Activated T-cell treated with anti-CD3 and anti-CD28 coated beads, Interleukin-2, amount 50 U/mL, for 48 hours (primary cell): ENCODE measurements at places on chromosomes 6 and 20.

GRCh38 chr20:58892141-58892931 is 39.8 kb downstream of the GNAS start:
- peak; percentile 82 for DNase-seq

- no peak for DNase-seq
Measured at GRCh38 chr6:45535933-45536332, 158.2 kb upstream of the SUPT3H start.

GRCh38 chr6:139187489-139187888 is 52.6 kb downstream of the HECA start:
- no peak for DNase-seq

DNA sequence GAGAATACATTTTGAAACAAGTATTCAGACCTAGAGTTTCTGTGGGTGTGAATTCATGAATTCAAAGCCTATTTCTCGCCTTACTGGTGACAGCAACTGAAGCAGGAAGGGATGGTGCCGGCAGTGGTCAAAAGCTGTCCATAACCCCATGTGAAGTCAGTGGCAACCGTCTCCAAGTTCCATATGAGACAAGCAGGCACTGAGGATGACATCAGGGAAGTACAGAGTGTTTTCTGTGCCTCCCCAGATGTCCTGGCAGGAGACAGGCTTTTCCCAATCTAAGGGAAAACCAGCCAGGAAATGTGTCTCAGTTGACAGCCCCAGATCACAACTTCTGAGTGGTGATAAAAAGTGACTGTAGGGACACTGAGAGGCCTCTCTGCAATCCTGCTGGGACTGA is 66.6 kb downstream of the HIVEP2 start:
- DNase-seq, result no peak

DNA sequence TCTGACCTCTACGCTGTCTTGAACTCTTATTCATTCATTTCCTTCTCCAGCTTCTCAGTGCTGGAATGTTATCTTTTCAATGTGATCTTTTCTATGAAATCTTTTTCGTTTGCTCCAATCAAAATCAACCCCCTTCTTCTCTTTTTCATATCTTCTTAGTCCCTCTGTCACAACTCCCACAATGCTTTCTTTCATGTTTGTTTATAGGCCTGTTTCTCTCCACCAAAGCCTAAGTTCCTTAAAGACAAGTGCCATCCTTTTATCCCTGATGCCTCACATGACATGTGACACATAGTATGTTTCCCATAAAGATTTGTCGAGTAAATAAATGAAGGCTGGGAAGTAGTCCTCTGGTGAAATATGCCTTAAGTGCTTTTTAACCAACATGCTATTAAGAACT is 38.1 kb downstream of the CRYBG1 start:
- DNase-seq, result no peak

- no peak for DNase-seq
Measured at GRCh38 chr6:43940393-43941087, 170.5 kb downstream of the VEGFA start.

- DNase-seq, result no peak
Measured at GRCh38 chr6:17971128-17972073, 16.0 kb downstream of the KIF13A start.

GRCh38 chr6:133610227-133610840 is 278.6 kb upstream of the TCF21 start:
- no peak for DNase-seq

DNA sequence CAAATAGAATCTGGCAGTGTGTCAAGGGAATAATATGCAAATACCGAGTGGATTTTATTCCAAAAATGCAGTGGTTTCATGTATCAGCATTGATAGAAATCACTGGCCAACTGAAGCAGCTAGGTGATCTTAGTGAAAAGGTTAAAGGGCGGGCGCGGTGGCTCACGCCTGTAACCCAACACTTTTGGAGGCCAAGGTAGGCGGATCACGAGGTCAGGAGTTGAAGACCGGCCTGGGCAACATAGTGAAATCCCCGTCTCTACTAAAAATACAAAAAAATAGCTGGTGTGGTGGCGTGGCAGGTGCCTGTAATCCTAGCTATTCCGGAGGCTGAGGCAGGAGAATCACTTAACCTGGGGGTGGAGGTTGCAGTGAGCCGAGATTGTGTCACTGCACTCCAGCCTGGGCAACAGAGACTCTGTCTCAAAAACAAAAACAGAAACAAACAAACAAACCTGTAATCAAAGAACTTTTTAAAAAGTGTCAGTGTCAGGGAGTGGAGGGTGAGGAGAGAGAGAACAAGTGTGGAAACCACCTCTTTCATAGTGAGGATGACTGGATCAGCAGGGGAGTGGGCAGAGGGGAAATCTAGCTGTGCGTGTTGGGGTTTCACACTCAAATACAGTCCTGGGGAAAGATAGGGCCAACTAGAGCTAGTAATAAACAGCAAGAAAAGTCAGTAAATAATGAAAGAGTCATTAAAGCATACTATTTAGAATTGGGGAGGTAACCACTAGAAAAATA is 57.1 kb downstream of the CDS2 start:
- DNase-seq, result no peak

GRCh38 chr6:79223611-79224404 is 10.7 kb downstream of the HMGN3 start:
- DNase-seq, result no peak

DNA sequence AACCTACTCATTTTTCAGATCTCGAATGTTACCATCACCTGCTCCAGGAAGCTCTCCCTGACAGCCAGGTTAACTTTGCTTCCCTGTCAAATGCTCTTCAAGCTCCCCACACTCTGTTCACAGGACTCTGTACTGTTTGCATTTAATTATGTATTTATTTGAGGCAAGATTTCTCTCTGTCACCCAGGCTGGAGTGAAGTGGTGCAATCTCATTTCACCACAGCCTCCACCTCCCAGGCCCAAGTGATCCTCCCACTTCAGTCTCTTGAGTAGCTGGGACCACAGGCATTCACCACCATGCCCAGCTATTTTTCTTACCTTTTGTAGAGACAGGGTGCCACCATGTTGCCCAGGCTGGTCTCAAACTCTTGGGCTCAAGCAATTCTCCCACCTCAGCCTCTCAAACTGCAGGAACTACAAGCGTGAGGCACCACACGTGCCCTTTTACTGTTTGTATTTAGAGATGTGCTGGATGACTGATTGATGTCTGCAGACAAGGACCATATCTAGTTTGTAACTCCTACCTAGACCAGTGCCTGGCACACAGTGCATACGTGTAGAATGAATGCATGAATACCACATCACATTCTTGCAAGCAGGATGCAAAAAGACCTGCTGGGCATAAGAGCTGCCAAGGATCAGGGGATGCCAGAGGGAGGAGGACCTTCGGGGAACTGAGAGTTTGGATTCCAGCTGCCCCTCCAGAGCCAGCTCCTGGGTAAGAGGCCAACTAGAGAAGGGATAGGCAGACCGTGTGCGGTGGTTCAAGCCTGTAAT is 15.6 kb upstream of the CBFA2T2 start:
- no peak for DNase-seq

DNA sequence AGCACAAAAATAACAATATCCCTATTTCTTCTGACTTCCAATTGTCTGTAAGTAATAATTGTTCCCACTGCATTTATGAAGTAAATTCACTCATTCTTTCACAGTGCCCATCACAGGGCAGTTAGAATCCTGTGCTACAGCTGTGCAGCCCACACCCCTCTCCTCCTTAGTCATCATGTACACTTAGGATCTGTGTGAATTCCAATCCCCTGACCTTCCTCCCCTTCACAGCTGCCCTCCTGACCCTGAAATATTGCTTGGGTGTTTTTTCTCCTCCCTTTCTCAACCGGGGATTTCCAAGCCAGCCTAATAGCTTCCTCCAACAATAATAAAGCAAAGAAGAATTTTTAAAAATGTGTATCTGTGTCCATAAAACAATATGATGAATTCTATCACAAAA is 91.5 kb upstream of the BEND6 start:
- DNase-seq, result no peak

GRCh38 chr6:120569714-120570113 is 764.6 kb downstream of the TBC1D32 start:
- no peak for DNase-seq

DNA sequence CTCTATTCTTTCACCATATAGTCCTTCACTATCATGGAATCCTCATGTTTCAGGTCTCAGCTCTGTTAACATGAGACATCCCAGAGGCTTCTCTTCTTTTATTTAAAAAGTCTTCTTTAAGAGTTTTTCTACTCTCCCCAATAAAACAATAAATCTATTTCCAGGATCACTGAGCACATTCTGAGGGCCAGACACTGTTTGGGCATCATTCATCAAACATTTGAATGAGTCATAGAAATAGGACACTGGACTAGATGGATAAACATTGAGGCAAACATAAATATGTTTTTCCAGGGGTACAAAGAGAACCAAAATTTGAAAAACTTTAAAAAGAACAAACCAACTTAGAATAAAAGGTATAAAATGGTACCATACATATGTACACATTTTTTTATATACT is 554.4 kb downstream of the KIF16B start:
- no peak for DNase-seq

DNA sequence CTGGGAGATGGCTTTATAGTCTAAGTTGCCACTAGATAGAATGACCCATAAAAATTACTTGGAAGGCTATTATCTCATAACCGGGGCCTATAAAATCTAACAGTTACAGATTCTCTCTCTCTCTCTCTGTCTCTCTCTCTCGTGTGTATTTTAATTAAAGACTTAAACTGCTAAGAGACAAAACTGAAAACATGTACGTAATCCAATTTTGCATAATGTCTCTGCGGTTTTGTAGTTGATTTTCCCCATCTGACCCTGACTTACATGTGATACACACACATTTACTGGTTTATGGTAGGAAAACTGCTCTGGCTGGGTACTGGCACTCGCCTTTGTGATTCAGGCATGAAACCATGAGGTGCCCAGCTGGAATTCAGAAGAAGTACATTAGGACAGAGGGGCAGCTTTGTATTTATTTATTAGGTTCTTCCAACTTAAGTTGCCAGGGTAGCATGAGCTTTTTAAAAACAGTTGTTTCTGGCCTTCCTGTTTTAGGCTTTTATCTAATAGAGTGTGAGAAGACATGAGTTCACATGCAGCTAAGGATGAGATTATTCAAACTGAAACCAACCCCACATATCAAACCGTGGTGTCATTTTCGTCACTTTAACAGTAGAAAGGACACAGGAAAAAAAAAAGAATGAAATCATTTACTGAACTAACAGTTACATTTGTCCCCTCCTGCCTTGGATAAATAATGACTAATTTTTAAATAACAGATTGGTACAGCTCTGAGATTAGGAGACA is 182.5 kb downstream of the GMPR start:
- DNase-seq, result peak; percentile 55

GRCh38 chr20:45308117-45308778 is at the start of gene MATN4:
MATN4 (minus strand) TSS chr20:45308299; CDS start chr20:45305582, 2,717 bp downstream.
- no peak for DNase-seq

DNA sequence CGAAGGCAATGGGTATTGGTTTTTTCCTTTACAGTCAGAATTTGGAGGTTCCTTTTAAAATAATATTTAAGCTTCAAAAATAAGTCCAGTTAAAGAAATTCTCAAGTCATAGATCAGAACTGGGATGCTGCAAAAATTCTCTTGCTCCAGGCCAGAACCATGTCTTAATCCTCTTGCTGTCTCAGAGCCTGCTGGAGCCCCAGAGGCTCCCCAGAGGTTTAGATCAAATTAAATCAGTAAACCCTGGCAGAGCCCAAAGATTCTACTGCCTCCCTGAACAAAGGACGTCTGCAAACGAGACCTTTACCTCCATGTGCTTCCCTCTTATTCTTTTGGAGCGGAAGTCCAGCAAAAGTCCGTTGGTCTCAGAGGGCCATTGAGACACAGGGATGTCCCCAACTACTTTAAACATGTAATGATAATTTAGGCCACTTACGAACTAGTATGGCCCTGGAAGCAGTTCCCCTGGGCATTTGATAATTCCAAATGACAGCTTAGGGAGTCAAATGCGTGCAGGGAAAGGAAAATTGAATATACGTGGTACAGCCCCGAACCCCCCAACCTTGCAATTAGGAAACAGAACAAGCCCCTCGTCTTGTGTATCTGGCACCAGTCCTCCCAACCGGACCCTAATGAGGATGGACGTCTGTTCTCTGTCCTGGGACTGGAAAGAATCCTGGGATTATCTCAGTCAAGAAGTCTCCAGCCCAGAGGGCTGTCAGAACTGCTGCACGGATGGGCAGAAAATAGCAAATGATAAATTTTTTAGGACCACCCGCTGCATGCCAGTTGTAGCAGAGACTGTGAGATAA is 31.5 kb downstream of the SULF2 start:
- DNase-seq, result no peak

GRCh38 chr20:50285376-50286173 is 94.9 kb downstream of the CEBPB start:
- DNase-seq, result peak; percentile 51

DNA sequence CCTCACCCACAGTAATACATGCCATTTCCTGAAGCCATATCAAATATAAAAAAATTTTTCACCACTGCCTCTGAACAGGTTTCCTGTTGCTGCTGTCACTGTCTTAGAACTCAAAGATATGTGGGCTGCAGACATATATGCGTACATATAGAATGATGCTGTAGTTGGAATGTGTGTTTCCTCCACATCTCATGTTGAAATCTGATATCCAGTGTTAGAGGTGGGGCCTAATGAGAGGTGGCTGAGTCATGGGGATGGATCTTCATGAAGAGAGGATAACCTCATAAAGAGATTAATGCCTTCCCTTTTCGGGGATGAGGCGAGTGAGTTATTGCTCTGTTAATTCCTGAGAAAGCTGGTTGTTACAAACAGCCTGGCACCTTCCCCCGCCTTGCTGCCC is 7.7 kb upstream of the SCP2D1 start:
- DNase-seq, result no peak

- no peak for DNase-seq
Measured at GRCh38 chr6:29980511-29980910, 38.2 kb downstream of the HLA-A start.

DNA sequence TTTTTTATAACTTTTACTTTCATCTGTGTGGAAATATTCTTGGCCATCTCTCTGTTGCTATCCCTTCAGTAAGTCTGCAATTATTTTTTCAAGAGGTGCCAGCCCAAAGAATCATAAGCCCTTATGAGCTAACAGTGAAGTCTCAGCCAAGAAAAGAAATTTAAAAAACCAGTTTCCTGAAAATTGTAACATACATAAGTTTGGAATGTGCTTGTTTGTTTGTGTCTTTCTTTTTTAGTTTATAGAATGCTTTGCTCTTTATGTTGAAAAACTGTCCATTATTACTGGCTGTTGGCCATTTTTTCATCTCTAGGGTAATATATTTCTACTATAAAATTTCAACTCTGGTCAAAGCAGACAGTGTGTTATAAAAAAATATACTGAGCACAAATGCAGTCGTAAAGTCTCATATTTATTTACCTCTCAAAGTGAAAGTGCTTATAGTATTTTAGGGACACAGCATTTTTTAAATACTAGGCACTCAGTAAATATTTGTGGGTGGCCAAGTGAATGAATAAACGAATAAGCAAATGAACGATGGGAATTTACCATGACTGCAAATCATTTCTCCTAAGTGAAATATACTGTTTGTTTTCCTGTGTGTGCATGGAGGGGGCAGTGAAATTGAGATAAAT is 659.7 kb downstream of the KIF16B start:
- no peak for DNase-seq

GRCh38 chr6:153084393-153084792 is 46.7 kb downstream of the RGS17 start:
- DNase-seq, result no peak

GRCh38 chr6:37237789-37238188 is 19.8 kb upstream of the TBC1D22B start:
- DNase-seq, result no peak
